Adipocyte (in vitro differentiated cells): ENCODE measurements at places on chromosomes 7 and 10.

GRCh38 chr10:110358869-110359629, 54.3 kb upstream of the SMNDC1 start:
- no peak for DNase-seq

DNA sequence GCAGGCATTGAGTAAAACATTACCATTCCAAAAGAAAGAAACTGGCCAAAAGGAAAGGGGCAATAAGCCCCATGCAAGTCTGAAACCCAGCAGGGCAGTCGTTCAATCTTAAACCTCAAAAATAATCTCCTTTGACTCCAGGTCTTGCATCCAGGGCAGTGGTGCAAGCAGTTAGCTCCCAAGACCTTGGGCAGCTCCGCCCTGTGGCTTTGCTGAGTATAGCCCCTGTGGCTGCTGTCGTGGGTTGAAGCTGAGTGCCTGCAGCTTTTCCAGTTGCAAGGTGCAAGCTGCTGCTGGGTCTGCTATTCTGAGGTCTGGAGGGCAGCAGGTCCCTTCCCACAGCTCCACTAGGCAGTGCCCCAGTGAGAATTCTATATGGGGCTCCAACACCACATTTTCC, 580.1 kb upstream of the AUTS2 start:
- DNase-seq, result no peak

DNA sequence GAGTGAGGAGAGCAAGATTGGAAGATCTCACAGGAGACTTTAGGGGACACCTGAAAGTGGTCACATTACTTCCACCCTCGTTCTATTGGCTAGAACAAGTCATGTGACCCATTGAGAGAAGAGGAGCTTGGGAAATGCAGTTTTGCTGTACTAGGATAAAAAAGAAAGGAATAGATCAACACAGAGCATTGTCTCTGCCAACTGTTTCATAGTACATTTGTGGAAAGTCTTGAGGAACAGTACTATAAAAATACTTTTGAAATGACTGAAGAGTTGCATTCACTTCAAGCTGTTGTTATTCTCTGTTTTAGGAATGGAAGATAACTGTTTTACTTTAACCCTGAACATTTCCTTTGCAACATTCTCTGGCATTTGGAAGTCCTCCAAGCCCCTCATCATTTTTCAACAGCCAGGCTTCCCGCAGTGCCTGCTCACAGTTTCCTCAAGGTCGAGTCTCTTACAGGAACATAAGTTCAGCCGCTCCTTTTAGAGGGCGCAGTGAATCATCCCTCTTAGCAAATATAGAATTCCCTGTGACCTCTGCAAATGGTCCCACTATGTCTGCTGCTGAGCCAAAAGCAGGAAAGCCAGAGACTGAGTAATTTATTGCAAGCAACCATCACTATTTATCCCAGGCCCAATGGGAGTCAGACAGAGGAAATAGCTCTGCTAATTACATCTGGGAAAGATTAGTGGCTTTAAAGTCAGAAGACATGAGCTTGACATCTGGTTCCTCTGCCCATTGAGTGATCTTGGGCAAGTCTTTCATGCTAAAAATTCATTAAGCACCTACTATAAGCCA, 40.7 kb downstream of the MRPL32 start:
- peak; percentile 95 for DNase-seq

- DNase-seq, result no peak
Observed at GRCh38 chr7:132103718-132104117, 472.6 kb downstream of the PLXNA4 start.

DNA sequence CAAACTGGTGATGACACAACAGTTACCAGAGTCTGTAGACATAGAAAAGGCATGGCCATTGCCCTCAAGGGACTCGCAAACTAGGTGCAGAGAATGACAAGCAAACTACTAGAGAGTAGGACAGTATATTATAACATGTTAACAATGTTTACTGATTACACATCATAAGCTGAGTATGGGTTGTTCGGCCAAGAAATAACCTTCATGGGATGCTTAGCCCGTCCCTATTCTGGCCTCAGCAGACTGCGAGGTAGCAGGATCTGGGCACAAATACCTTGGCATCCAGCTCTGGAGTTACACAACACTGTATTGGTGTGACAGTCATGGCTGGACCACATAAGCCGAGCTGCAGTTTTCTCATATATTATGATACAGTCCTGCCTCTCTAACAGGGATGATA, 51.4 kb downstream of the ABCB4 start:
- no peak for DNase-seq

DNA sequence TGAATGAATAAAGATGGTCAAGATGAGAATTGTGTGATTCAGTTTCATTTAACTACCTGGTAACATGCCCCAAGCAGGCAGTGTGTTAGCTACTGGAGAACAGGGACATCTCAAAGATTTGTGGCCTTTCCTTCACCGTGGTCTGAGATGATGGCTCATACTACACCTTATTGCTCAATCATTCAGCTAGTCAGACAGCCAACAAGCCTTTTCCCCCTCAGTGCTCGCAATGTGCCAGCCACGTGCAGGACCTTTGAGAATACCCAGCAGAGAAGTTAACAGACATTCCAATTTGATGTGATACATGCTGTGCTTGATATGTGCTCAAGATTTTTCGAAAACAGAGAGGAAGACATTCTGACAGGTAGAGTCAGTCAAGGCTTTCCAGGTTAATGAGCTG, 562.8 kb downstream of the SUGCT start:
- no peak for DNase-seq

- no peak for DNase-seq
Observed at GRCh38 chr10:86265236-86265894, 101.2 kb downstream of the GRID1 start.

- DNase-seq, result no peak
Observed at GRCh38 chr10:79142064-79142491, 73.3 kb downstream of the ZMIZ1 start.

GRCh38 chr7:27299861-27300260, 57.3 kb downstream of the EVX1 start:
- DNase-seq, result no peak

DNA sequence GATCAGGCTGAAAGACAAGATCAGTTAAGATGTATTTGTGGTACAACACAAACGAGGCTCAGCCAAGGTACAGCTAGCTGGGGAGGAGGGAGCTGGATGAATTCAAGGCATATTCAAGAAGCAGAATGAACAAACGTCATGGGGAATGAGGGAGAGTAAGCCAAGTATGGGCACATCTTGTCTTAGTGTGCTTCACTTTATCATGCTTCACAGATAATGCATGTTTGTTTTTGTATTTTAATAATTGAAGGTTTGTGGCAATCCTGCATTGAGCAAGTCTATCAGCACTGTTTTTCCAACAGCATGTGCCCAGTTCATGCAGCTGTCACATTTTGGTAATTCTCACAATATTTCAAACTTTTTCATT, 135.4 kb downstream of the HIBADH start:
- DNase-seq, result peak; percentile 10
